ENCODE measurements at places on chromosomes 7 and 10. TPM values are rescaled to one million over a fixed set of nuclear protein-coding genes. Genes with fewer than 3 reads are reported as not detected.

Gene EIF4EBP2
- total RNA-seq, result 46.0 TPM

Gene GIMAP6
- 0.36 TPM for total RNA-seq

Gene ZEB1
- total RNA-seq, result 53.6 TPM

Gene HOXA5
- total RNA-seq, result 5.8 TPM

Gene NUTM2A
- total RNA-seq, result 0.72 TPM

Gene VPS26A
- total RNA-seq, result 41.3 TPM

Gene FGL2
- total RNA-seq, result under 0.01 TPM

Gene HOXA7
- total RNA-seq, result 4.4 TPM

Gene CDH23
- under 0.01 TPM for total RNA-seq

Gene PAXIP1
- total RNA-seq, result 10.5 TPM

Gene SFTPA1
- not detected for total RNA-seq

Gene WNT2
- total RNA-seq, result under 0.01 TPM

Gene SAP25
- not detected for total RNA-seq

Gene ZNF727
- 0.29 TPM for total RNA-seq

Gene ACTR3C
- 1.8 TPM for total RNA-seq

Gene HMX2
- total RNA-seq, result not detected

Gene SPDYE5
- total RNA-seq, result not detected

Gene UPK3B
- 0.88 TPM for total RNA-seq

Gene SLC29A3
- total RNA-seq, result 3.8 TPM

Gene JAKMIP3
- total RNA-seq, result 0.29 TPM

Gene CCL24
- total RNA-seq, result not detected

Gene CYP2W1
- total RNA-seq, result not detected

Gene SCRN1
- total RNA-seq, result 50.1 TPM

Gene TMEM248
- total RNA-seq, result 131 TPM

Gene TEX36
- not detected for total RNA-seq

Gene IGF2BP3
- total RNA-seq, result 2.7 TPM

Gene MRLN
- not detected for total RNA-seq

Gene GIMAP4
- total RNA-seq, result not detected

Gene NKX2-3
- total RNA-seq, result not detected

Gene SUN3
- not detected for total RNA-seq

Gene CUL2
- total RNA-seq, result 29.0 TPM

Gene WDR91
- 7.1 TPM for total RNA-seq

Gene PNLIP
- not detected for total RNA-seq

Gene MSMB
- total RNA-seq, result not detected

Gene NOS3
- not detected for total RNA-seq

Gene OPN1SW
- total RNA-seq, result not detected

Gene INSIG1
- 847 TPM for total RNA-seq

Gene RPP38
- total RNA-seq, result 16.6 TPM

Gene CFAP46
- 0.29 TPM for total RNA-seq

Gene CHCHD2
- total RNA-seq, result 202 TPM

Gene GHRHR
- total RNA-seq, result not detected

Gene MBL2
- under 0.01 TPM for total RNA-seq

Gene DRGX
- under 0.01 TPM for total RNA-seq

Gene NPY4R2
- total RNA-seq, result not detected

Gene GTPBP4
- total RNA-seq, result 27.1 TPM

Gene FAM25G
- total RNA-seq, result not detected

Gene MDH2
- total RNA-seq, result 36.6 TPM

Gene ADARB2
- total RNA-seq, result not detected

Gene ATOH7
- total RNA-seq, result not detected
